ENCODE measurements at places on chromosomes 6 and 20.

GRCh38 chr20:37669062-37669772, 24.6 kb upstream of the CTNNBL1 start:
- no peak for DNase-seq

- DNase-seq = no peak
Observed at GRCh38 chr6:33117811-33118277, 42.1 kb downstream of the HLA-DPB1 start.

DNA sequence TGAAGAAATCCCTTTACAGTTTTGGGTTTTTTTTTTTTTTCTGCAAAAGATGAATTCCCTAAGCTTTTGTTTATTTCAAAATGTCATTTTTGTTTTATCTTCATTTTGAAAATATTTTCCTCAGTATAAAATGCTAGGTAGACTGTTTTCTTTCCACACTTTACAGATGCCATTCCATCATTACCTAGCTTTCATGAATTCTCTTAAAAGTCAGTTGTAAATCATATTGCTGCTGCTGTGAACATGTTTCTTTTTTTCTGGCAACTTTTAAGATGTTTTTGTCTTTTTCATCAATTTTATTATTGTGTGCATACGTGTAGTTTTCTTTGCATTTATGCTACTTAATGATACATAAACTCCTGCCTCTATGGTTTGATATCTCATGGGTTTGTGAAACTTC, 168.3 kb downstream of the FAXC start:
- DNase-seq = no peak

- no peak for DNase-seq
Observed at GRCh38 chr20:20095114-20095872, 43.0 kb downstream of the CFAP61 start.

DNA sequence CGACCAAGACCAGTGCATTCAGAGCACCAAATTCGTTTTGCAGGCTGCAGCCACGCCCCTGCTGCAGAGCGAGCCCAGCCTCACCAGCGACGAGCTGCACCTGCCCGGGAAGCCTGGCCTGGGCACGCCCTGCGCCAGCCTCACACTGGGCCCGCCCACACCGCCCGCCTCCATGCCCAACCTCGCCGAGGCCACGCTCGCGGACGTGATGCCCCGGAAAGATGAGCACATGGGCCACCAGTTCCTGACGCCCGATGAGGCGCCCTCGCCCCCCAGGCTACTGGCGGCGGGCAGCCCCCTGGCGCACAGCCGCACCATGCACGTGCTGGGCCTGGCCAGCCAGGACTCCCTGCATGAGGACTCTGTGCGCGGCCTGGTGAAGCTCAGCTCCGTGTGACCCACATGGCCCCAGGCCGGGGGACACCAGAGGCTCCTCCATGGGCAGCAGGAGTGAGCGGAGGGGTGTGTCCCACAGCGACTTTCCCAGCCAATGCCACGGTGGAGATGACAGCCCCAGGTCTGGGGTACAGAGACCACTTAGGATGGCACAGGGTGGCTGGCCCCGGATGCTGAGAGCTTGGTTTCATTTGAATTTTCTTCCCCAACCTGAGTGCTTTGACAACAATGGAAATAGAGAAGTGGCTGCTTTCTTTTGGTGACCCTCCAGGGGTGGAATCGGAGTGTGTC, 150.2 kb upstream of the SNX9 start:
- DNase-seq = no peak

DNA sequence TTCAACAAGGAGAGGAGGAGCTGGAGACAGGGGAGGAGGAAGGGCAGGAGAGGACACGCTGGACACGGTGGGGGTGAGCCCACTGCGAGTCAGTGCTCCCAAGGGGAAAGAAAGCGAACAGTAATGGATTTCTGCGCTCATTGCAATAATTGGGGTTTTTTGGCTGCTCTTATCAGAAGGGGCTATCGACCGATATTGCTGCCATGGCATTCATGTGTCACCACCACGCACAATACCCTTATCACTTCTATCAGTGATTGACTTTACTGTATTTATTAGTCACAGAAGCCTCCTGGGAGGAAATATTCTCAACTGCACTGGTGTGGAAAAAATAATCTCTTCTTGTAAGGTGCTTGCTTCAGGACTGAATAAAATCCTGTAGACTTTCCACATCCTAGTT, 55.8 kb downstream of the CEP43 start:
- DNase-seq = no peak

DNA sequence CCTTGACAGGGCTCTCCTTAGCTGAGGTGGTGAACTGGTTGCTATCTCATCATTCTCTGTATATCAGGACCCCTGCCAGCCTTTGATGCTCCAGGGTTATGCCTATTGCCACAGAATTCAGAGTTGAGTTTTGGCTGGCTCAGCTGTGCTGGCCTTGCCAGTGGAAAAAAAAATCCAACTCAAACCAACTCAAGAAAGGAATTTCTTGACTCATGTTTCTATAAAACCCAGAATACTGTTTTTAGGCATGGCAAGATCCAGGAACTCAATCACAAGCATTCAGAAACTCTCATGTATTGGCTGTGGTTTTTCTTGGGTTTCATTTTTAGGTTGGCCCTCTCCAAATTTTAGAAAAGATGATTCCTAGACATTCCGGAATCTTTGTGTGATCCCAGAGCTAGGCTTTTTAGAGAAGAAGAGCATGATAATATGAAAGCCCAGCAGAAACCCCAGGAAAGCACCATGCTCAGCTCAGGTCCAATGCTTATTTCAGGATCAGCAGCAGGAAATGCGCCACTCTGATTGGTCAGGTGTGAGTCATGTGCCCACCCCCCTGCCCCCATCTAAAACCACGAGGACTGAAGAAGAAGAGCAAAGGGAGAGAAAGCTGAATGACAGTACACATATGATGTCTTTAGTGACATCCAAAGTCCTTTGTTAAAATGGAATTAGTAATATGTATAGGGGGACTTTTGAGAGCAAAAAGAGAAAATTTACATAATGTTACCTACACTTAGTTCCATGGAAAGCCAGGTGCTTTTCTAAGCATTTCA, 122.9 kb downstream of the RNF144B start:
- no peak for DNase-seq

GRCh38 chr6:62265906-62266525, 20.0 kb downstream of the KHDRBS2 start:
- no peak for DNase-seq

DNA sequence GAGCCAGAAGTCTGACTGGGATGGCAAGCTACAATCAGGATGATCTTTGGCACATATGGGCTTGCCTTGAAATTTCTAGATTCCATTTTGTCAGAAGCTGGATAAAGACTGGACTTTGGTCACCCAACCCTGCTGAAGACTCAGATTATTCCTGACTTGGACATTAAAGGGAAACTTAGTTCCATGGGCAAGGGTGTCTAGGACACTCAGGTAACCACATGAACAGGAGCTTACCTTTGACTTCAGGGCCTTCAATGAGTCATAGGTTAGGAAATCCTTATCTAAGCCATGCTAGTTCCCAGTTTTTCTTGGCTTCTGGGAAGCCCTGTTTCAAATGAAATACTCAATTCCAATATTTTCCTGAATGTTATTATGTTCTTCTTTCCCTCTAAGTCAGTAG, 28.5 kb upstream of the IFNGR1 start:
- DNase-seq = no peak

DNA sequence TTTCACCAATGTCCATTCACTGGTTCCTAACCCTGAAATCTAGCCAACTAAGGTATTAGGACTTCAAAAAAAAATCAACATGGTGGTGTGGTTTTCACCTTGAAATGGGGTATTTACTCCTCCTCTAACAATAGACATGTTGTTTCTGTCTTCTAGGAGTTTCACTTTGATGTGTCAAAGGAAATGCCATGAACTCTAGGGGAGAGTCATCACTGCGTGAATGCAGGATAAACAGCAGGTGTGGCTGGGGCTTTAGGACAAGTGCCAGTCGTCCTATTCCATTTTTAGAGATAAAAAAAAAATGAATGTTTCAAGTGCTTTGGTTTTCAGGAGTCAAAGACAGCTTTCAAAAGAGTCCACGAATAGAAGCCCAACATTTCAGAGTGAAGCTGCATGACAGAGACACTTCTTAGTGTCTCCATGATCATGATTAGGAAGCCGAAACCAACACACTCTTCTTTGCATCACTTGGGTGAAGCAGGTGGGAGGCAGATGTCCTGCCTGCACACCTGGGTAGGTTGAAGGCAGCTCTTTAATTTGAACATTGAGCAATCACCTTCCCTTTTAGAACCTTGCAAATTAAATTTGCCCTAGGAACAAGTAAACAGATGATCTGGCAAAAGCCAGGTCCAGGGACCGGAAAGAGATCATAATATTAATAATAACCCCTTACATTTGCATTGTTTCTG, 328.5 kb upstream of the PRDM1 start:
- DNase-seq = no peak

DNA sequence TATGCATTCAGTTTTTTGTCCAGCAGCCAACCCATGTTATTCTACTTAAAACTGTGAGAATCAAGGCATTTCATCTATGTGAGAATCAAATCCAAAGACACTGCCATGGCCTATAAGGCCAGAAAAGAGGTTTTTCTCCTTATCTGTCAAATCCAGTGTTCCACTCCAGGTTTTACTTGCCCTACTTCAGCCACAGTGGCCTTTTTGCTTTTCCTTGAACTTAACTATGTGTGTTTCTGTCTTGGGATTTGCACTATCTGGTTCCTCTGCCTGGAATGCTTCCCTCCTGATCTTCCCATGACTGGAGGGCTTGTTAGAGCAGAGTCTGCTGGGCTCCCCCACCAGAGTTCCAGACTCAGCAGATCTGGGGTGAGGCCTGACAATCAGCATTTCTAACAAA, 113.1 kb upstream of the DOK5 start:
- DNase-seq = no peak

DNA sequence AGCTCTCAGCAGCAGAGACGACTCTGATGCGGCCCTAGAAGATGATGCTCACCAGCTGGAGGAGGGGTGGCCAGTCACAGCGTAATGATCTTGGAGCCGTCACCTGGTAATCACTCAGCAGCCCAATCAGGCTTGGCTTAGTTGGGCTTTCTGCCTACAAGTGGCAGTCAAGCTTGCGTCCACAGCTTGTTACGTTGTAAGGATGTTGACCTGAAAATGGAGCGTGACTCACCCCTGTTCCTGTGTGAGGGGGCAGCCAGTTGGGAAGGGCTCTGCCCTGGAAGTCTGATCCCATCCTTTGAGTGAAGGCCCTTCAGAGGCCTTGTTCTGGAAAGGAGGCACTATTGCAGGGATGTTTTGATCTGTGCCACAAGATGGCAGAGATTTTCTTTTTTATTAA, 49.8 kb downstream of the SPATA2 start:
- no peak for DNase-seq

DNA sequence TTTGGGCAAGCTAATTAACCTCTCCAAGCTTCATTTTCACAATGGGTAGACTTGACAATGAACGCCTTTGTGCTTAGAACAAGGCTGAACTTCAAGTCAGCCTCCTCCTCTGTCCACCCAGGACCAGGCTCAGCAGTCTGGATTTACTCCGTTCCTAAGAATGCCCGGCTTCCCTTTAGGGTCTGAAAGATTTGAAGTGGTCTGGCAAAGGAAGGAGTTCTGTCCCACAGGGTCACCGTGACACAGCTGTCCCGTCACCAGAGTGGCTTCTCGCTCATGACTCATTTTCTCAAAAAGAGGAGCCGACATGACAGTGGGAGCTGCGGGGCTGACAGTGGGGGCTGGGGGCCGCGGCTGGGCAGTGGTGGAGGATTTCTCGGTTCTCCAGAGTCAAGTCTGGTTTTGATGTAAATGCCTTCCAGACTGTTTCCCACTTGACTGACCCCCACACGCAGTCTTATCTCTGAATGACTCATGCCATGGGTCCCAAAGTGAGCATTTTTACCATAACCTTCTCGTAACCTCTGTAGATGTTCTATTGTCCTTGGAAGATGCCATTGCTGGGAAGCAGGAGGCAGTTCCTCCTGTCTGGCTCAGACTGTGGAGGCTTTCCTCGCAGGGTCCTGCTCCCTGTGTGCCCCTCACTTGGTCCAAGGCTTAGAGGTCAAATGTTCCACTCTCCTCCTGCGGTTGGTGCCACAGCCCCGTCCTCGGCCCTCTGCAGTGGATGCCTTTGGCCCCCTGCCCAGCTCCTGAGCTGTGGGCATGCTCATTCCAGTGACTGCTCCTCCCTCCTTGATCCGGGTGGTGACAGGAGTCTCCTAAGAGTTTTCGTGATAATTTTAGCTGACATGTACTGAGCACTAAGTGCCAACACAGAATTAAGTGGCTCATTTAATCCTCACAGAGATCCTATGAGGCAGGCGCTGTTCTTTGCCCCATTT, 253.1 kb downstream of the FNDC1 start:
- no peak for DNase-seq

DNA sequence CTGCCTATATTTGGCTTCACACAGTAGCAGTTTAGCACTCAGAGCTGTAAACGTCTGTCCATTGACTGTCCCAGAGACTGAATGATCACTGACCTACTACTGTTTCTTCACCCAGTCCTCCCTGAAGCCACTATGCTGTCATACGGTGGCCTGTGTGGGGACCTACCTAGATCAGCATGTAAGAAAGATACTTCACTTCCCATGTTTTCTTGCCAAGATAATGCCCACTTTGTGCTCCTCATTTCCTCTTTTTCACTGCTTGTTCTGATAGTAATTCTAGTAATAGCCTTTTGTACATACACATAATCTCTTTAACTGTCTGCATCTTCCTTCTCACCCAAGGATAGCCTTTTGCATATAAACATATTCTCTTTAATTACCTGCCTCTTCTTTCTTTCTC, 109.9 kb upstream of the TIAM2 start:
- no peak for DNase-seq

DNA sequence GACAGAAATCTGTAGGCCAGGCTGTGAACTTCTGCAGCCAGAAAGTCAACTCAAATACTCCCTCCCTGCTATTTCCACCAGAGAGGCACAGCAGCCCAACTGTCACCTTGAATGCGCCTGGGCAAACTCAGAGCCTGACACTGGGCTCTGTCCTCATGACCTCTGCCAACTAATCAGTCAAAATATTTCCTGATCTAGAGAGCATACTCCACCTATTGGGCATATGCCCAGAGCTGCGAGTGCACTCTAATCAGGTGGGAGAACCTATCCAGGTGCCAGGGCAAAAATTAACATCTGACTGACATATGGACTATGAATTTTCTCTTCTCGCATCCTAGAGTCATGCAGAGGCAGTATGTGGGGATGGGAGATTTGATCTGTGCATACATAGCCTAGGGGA, 406.3 kb upstream of the RUNX2 start:
- DNase-seq = no peak

DNA sequence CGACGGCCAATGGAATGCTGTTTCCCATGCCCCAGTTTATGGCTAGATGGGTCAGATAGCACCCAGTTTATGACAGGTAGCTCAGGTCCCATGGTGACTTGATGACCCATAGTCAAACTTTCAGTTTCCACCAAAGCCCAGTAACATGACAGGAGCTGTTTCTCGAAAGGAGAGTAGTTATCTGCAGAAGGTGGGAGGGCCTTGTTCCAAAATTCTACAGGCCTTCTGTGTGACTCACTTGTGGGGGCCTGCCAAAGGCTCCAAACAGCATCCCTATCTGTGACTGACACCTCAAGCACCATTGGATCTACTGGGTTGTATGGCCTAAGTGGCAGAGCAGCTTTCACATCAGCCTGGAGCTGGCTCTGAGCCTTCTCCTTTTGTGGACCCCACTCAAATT, 379.7 kb upstream of the MANEA start:
- DNase-seq = no peak

GRCh38 chr20:43988867-43989266, 74.2 kb downstream of the TOX2 start:
- no peak for DNase-seq

GRCh38 chr6:36786055-36786675, 53.1 kb downstream of the CPNE5 start:
- no peak for DNase-seq

All from stimulated activated CD8-positive, alpha-beta memory T cell treated with anti-CD3 and anti-CD28 coated beads, Interleukin-2, amount 100 ng/mL, for 1 hour (primary cell).